ENCODE measurements at places on chromosomes 7 and 10.

DNA sequence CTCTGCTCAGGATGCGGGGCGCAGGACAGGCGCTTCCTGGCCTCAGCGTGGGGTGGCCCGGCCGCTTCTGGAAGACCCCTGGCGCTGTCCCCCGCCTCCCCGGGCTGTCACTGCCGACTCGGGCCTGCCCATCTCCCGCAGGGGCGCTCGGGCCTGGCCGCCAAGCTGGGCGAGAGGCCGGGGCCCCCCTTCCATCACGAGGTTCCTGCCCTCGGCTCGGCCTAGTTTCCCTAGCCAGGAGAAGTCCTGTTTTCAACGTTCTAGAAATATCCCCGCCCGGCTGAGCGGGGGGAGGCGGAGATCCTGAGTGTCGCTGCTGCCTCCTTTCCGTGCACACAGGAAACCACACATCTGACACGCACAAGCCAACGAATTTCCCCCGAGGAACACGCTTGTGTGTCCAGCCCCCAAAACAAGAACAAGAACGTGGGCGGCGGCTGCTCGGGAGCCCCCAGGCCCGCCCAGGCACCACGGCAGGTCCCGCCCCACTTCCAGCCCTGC, 33.7 kb downstream of the AP5Z1 start:
- DNase-seq: no peak

DNA sequence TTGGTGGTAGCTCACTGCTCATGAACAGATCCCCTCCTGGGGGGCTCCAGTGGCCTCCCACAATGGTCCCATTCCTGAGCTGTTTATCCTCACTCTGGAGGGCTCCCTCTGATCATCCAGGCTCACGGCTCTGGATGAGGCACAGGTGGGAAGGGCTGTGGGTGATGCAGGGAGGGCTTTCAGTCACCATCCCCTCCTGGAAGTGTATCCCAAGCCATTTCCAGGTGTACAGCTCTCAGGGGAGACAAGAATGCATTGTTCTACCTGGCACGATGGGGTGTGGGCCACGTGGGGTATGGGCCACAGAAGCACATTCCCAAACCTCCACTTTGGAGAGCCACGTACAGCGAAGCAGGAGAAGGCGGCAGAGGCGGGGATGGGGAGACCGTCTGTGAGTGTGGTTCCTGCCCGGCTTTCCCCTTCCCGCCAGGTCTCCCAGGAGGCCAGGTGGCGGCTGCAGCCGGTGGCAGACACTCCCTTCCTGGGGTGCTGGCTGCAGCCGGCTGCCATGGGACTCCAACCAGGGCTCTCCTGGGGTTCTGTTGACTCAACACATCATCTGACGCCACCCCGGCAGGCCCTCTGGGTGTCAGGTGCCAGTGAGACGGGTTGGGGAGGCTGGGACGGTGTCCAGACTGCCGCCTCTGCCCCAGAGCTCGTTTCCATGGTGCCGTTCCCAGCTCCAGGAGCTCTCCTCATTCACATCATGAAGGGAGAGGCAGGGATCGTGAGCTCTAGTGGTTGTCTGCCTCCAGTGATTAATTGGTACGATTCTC, 169.7 kb upstream of the RHEB start:
- no peak for DNase-seq

- no peak for DNase-seq
These were observed 94.1 kb upstream of the KLF6 start for GRCh38 chr10:3879073-3879472.

DNA sequence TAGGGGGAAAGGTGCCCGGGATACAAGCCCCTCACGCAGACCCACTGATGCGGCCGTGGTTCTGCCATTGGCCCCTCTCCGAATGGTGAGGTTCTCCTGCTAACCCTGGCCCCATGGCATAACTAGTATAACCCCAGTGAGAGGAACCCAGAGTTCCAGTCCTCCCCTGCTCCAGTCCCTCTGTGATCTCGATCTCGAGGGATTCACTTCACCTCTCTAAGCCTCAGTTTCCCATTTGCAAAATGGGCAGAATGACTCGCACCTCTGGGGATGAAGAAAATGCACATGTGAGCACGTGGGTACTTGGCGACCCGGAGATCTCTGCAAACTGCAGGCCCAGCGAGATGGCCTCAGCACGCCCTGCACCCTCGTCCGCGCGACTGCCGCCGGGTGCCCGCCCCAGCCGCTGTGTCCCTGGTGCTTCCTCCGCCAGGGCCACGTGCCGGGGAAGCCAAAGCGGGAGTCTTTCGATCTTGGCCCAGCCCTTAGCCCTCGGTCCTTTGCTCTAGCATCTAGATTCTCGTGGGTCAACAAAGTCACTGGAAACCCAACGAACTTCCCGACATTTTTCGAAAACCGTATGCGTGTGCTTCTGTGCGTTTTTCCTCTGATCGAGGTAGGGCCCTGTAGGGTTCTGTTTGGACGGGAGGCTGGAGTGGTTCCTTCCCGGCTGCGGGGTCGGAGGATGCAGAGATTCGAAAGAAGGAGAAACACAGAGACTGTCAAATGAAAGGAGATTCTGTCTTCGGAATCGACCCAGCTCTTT, 169.8 kb downstream of the UBE2H start:
- DNase-seq: no peak

- no peak for DNase-seq
These were observed 305.6 kb upstream of the PITRM1 start for GRCh38 chr10:3478153-3478552.

GRCh38 chr7:151243408-151244195, 4.9 kb downstream of the SMARCD3 start:
- DNase-seq: peak; percentile 78

DNA sequence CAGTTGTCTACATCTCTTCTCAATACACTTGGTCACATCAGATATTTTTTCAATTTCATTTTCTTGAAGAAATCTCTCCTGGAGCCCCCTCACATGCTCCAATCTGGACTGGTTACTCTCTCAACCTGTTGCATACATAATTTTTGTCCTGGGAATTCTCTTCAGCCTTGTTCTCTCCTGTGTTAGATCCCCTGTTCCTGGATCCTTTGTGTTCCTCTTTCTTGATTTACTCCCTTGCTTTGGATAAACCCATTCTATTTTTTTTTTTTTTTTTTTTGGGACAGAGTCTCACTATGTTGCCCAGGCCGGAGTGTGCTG, 45.6 kb downstream of the SCD start:
- no peak for DNase-seq

DNA sequence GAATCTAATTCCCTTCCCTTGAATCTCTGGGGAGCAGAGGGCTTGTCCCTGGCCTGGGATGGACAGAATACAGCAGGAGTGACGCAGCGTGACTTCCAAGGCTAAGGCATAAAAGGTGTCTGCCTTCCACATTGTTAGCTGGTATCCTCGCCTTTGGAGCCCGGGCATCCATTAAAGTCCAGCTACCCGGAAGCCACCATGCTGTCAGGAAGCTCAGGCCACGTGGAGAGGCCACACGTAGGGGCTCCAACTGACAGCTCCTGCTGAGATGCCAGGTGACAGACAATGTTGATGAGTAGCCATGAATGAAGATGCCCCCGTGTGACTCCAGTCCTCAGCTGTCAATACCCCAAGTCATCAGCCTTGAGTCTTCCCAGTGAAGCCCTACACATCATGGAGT, 99.9 kb downstream of the OAT start:
- no peak for DNase-seq

- DNase-seq: no peak
These were observed 65.2 kb downstream of the LYZL1 start for GRCh38 chr10:29353887-29354561.

GRCh38 chr10:67095531-67095930, 169.7 kb downstream of the LRRTM3 start:
- DNase-seq: no peak

- peak; percentile 38 for DNase-seq
These were observed 49.9 kb downstream of the DNAJC1 start for GRCh38 chr10:21953585-21954057.

DNA sequence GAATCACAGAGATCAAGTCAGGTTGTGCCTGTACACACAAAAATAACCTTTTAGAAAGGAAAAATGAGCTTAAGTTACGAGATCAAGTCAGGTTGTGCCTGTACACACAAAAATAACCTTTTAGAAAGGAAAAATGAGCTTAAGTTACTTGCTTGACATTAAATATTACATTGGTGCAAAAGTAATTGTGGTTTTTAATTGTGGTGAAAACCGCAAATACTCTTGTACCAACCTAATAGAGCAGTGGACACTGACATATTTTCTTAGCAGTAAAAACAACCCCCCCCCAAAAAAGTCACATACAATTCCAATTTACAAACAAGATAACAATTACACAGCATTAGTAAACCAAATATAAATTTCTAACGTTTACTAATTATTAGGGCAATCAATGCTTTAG, 595.6 kb downstream of the GRM8 start:
- DNase-seq: no peak

GRCh38 chr10:46247181-46247475, 39.7 kb upstream of the ANTXRL start:
- DNase-seq: no peak

GRCh38 chr10:128631801-128632241, 505.6 kb upstream of the MKI67 start:
- DNase-seq: no peak

- DNase-seq: no peak
These were observed 65.4 kb upstream of the STEAP1B start for GRCh38 chr7:22565315-22565811.

- no peak for DNase-seq
These were observed 46.0 kb downstream of the CDC123 start for GRCh38 chr10:12241810-12242529.

DNA sequence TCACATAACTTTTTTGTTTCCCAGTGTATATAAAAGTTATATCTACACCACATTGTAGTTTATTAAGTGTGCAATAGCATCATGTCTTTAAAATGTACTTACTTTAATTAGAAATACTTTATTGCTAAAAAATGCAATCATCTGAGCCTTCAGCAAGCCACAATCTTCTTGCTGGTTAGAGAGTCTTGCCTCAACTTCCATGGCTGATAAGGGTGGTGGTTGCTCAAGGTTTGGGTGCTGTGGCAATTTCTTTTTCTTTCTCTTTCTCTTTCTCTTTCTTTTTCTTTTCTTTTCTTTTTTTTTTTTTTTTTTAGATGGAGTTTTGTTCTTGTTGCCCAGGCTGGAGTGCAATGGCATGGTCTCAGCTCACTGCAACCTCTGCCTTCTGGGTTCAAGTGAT, 360.0 kb downstream of the MAGI2 start:
- no peak for DNase-seq

DNA sequence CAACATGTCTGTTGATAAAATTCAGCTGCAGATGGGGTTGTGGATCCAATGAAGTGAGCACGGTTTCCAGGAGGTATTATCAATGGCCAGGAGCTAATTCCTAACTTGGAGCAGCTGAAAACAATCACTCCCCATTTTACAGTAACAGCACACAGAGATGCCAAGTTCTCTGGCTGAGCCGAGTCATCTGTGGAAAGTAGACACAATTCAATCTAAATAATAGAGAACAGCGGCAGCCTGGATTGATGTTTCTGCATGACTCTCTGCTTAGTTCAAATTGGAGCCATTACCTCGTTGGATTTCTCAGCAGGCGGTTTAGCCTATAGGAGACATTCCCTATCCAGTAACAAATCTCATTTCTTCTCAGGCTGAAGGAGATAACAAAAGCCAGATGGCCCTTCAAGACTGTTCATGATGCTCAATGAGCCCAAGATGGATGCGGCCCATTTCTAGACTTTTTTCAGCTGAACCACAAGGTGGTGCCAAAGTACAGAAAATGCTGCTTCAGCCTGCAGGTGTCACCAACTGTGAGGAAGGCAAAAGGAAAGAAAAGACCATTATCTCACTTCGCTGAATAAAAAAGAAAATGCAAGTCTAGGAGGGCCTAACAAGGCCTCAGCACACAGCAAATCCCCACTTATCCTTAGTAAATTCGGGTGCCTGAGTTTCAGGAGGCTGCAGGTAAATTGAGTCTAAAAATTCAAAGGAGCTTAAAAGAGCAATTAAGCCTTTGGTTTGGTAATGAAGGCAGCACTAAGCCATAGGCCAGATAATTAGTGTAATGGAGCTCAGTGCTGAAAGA, 83.7 kb downstream of the SLC16A9 start:
- DNase-seq: peak; percentile 77
